ENCODE measurements at places on chromosomes 2 and 18.

DNA sequence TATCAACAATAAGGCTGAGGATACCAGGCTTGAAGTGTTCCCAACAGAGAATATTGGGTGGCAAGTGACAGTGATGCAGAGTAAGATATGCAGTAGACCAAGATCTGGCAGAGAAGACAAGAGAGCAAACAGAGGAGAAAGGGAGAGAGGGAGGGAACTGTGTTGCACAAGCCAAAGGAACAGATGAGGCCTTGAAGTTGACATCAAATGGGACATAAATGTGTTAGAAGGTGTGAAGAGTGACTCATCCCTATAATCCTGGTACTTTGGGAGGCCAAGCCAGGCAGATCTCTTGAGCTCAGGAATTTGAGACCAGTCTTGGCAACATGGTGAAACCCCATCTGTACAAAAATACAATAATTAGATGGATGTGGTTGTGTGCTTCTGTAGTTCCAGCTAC, 342.9 kb downstream of the PARD3B start:
- no peak for DNase-seq

DNA sequence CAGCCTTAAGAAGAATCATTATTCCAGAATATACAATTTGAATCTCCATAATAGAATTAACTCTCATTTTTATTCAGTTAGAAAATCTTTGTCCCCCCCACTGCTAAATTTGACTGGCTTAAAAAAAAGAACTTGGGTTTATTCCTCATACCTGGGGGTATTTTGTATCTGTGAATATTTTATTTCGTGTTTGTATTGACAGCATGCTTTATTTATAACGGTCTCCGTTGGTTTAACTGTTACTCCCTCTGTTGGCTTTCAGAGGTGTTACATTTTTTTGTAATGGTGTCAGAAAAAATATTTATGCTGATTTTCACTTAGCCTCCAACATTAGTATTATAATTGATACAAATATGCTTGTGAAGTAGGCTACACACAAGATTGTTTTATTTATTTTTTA, 109.1 kb downstream of the HAUS1 start:
- no peak for DNase-seq

GRCh38 chr2:119429225-119429981, 2.3 kb upstream of the TMEM37 start:
- DNase-seq, result no peak

GRCh38 chr2:232903989-232904388, 33.9 kb downstream of the SNORC start:
- DNase-seq, result no peak

GRCh38 chr18:72086421-72086820, 457.7 kb downstream of the CBLN2 start:
- DNase-seq, result no peak

- DNase-seq, result peak; percentile 90
These were observed 60.2 kb downstream of the RALBP1 start for GRCh38 chr18:9535430-9535991.

DNA sequence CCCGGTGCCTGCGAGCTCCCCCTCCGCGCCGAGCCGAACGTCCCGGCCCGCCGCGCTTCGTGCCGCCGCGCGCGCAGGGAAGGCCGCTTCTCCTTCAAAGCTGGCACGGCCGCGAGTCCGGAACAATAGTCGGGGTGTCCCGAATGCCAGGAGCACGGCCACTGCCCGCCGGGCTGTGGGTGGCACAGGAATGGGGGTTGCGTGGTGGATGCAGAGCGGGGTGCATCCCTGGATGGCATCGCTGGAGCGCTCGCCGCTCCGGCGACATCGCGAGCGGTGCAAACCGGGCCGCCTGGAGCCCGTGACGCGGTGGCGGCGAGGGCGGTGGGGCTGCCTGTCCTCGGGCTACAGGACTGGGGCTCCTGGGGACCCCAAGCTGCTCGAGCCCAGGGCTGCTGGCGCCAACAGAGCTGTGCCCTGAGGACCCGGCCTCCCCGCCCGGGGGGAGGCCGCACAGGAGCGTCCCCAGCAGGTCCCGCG, 1.1 kb upstream of the SATB2 start:
- DNase-seq, result no peak

- DNase-seq, result no peak
These were observed 20.5 kb downstream of the RND3 start for GRCh38 chr2:150466741-150467620.

- DNase-seq, result no peak
These were observed 387.0 kb upstream of the CDH19 start for GRCh38 chr18:66990909-66991308.

- DNase-seq, result no peak
These were observed 18.6 kb upstream of the TXNDC2 start for GRCh38 chr18:9867071-9867594.
